Fibroblast of upper back skin (primary cell): ENCODE measurements at places on chromosomes 16 and 17.

DNA sequence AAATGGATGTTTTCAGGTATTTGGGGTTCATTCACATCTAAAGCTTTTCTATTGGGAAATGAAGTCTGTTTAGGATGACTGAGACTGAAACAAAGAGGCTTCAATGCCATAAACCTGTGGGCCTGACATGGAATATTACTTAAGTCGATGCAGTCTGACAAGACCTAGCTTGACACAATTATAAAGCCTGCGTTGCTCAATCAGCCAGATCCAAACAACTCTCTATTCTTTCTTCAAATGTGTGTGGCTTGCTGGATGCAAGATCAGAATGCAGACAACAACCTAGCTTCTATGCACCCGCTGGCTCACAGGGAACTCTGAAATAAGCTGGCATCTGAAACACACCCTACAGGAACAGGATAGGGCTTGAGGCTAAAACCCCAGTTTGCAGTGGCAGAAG is 40.0 kb downstream of the RFFL start:
- DNase-seq = no peak

DNA sequence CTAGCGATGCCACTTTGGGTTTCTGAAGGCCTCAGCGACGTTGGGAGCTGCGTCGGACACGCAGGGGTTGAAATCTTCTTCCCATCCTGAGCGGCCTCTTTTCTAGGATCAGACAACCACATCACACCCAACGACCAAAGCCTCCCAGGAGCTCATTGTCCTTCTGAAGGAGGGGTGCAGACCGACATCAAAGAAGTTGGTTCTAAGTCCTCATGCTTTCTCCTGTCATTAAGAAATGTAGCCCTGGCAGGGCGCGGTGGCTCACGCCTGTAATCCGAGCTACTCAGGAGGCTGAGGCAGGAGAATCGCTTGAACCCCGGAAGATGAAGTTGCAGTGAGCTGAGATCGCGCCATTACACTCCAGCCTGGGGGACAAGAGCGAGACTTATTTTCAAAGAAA is 1681.9 kb downstream of the TP53TG3F start:
- DNase-seq = no peak

- DNase-seq = no peak
These were observed 5.1 kb downstream of the SNAI3 start for GRCh38 chr16:88681084-88681680.

DNA sequence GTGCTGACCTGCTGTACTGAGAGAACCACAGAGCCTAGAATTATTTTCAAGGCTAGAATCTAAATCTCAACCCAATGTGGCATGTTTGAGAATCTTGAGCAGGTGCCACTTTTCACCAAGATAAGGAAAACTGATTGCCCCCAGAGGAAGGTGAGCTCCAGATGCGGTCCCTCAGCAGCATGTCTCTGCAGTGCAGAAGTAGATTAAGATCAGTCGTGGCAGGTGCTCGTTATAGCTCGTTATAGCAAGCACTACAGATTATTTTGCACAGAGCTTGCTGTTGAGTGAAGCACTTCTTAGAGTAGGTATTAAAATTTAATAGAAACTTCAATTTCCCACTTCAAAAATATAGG is 176.0 kb downstream of the AATF start:
- DNase-seq = no peak

GRCh38 chr17:63512388-63512787 is 10.8 kb upstream of the KCNH6 start:
- no peak for DNase-seq

DNA sequence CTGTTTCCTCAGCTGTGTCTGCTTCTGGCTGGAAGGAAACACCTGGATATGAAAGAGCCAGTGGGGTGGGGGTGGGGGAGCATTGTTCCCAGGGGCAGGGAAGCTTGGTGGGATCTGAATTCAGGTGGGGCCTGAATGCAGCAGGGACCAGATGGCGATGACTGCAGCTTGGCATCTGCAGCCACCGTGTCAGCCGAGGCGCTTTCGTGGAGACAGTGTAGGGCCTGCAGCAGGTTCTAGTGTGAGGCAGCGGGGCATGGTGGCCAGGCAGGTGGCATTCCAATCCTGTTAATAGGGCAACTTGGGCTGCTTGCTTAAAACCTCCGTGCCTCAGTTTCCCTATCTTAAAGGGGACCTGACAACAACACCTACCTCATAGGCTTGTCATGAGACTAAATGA is 1.7 kb downstream of the PIK3R6 start:
- no peak for DNase-seq

GRCh38 chr17:28574526-28574925 is 2.2 kb downstream of the ALDOC start:
- no peak for DNase-seq

DNA sequence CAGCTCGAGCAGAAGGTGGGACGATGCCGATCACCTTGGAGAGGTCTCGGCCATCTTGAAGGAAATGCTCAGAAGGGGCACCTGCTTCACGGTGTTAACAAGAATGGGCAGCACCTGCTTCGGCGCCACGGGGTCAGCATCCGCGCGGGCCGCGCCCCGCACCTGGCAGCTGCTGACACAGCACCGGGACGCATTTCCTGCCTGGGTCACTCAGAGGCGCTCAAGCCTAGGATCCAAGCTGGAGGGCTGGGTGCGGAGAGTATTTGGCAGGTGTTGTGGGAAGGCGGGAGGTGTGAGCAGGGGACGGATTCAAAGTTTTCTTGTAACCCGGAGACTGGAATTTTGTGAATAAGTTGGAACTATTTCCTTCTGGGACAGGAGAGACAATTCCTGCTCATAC is 39.3 kb upstream of the AKTIP start:
- no peak for DNase-seq
